Activated naive CD8-positive, alpha-beta T cell treated with anti-CD3 and anti-CD28 coated beads for 36 hours (primary cell): ENCODE measurements at places on chromosomes 6 and 20.

DNA sequence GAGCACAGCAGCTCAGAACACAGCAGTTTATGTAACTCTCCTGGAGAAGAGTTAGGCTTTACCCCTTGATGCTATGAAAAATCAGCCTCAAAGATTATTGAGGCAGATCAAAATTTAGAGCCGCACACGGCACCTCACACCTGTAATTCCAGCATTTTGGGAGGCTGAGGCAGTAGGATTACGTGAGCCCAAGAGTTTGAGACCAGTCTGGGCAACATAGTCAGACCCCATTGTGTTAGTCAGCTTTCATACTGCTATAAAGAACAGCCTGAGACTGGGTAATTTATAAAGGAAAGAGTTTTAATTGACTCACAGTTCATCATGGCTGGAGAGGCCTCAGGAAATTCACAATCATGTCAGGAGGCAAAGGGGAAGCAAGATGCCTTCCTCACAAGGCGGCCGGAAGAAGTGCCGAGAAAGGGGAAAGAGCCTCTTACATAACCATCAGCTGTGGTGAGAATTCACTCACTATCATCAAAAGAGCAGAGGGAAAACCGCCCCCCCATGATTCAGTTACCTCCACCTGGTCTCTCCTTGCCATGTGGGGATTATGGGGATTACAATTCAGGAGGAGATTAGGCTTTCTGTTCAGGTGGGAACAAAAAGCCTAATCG, 87.7 kb downstream of the SGK1 start:
- DNase-seq, result no peak

- DNase-seq, result no peak
Observed at GRCh38 chr6:20483887-20484497, 50.3 kb upstream of the CDKAL1 start.

- no peak for DNase-seq
Observed at GRCh38 chr6:134117409-134117808, 65.0 kb upstream of the SLC2A12 start.

- no peak for DNase-seq
Observed at GRCh38 chr6:44115866-44116265, 11.4 kb downstream of the MRPL14 start.

DNA sequence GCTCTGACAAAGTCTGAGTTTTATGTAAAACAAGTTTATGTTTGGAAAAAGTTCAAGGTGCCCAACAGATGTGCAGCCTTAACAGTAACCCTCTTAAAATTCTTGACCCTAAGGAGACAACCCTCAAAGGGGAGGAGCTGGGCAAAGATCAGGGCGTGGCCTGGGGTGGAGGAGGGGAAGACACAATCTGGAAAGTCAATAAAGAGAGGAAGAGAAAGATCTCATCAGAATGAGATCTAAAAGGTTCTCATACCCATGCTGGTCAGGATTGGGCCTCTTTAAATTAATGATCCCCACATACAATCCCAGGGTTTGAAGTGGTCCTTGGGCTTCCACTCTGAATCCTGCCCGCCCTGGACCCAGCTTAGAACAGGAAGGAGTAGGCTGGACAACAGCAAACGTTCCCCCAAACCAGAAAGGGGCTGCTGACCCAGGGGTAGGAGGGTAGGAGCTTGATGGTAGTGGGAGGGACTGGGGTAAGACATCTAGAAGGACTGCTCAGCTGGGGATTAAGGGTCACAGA, 33.0 kb downstream of the FOXP4 start:
- no peak for DNase-seq

DNA sequence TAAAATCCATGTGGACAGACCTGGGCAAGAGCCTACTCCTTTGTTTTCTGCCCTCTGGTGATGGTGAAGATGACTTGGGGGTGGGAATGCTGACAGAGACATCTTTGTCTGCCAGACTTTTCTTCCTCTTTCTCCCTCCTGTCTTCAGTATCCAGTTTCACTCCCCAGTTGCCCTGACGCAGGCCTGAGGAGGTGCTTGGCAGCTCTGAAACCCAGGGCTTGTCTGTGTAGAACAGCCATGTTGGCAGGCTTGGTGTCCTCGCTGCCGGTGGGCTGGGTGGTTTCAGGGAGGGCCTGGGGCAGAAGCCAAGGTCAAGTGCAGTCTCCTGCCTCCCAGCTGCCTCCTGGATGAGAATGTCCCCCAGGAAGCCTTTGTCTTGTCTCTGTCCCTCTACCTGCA, 22.5 kb downstream of the CCDC167 start:
- no peak for DNase-seq

DNA sequence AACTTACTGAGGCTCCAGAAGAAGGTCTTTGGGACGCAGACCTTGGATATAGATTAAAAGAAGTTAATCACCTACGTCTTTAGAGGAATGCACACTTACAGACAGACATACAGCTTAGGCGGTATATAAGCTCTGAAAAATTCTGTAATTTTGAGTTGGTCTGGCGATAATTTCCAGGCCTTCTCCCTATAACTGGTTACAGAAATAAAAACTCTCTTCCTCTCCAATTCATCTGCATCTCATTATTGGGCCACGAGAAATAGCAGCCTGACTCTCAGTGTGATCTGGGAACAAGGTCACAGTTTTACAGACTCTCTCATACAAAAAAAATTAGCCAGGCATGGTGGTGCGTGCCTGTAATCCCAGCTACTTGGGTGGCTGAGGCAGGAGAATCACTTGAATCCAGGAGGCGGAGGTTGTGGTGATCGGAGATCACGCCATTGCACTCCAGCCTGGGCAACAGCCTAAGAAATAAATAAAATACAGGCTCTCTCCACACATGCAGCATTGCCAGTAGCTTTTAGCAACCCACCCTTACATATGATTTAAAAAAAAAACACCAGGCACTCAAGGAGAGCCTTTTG, 4.7 kb downstream of the ZBTB24 start:
- no peak for DNase-seq

- no peak for DNase-seq
Observed at GRCh38 chr6:20575704-20576451, 41.6 kb downstream of the CDKAL1 start.

DNA sequence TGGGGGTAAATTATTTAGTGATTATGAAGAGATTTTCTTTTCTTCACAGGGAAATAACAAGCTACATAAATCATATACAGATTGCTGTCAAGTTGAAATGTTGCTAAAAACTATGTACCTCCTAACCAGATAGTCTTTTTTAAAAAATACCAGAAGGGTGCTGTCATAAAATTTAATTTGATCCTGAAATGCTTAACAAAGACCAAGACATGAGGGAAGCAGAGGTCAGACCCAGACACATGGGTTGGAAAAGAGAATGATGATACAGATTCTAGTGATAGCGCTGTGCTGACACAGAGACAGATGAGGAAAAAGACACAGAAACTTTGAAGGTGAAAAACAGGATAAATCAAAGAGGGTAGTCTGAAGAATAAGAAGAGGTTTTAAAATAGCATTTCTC, 573.1 kb downstream of the HACE1 start:
- no peak for DNase-seq

- no peak for DNase-seq
Observed at GRCh38 chr20:49882171-49882970, 33.0 kb downstream of the SPATA2 start.

- no peak for DNase-seq
Observed at GRCh38 chr6:155341130-155341828, 27.0 kb upstream of the TFB1M start.

- DNase-seq, result no peak
Observed at GRCh38 chr6:4692664-4693063, 83.5 kb upstream of the CDYL start.

- DNase-seq, result no peak
Observed at GRCh38 chr20:39986173-39986904, 702.7 kb downstream of the MAFB start.
